ENCODE measurements at places on chromosomes 7 and 10.
A peak's percentile ranks its signal among the peaks of the same experiment; 100 is the strongest.

- DNase-seq = no peak
Observed at GRCh38 chr7:45359776-45360175, 202.2 kb downstream of the RAMP3 start.

GRCh38 chr10:122544493-122544892, 16.1 kb upstream of the DMBT1 start:
- no peak for DNase-seq

DNA sequence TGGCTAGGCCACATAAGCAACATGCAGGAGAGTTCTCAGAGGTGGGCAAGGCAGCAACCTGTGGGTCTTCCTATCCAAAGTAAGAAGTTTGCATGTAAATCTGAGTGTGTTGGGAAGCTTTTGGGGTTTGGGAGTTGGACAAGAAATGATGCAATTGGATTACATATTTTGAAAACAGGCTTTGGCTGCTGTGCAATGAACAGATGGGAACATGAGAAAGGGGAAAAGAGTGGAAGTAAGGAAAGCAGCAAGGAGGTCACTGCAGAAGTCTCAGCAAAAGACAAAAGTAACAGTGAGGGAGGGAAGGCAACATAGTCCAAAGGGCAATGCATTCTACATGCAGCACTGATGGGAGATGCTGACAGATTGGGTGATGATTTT, 61.1 kb upstream of the C10orf90 start:
- DNase-seq = no peak

- peak; percentile 40 for DNase-seq
Observed at GRCh38 chr7:113015034-113015645, 71.5 kb downstream of the GPR85 start.

DNA sequence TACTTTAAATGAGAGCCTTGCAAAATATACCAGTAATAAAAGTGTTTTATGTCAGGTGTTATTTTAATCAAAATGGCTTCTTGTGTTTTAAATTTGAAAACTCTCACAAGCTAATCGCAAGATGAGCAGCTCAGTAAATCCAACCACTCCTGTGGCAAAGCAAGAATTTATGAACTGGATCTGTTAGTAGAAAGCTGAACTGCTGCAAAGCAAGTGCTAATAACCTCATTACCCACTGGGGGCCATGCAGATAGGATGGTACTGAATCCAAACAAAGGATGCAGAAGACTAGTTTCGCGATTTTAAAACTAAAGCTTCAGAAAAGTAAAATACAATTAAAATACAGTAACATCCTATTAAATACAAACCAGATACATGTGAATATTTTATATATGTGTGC, 468.0 kb downstream of the PARD3 start:
- no peak for DNase-seq

DNA sequence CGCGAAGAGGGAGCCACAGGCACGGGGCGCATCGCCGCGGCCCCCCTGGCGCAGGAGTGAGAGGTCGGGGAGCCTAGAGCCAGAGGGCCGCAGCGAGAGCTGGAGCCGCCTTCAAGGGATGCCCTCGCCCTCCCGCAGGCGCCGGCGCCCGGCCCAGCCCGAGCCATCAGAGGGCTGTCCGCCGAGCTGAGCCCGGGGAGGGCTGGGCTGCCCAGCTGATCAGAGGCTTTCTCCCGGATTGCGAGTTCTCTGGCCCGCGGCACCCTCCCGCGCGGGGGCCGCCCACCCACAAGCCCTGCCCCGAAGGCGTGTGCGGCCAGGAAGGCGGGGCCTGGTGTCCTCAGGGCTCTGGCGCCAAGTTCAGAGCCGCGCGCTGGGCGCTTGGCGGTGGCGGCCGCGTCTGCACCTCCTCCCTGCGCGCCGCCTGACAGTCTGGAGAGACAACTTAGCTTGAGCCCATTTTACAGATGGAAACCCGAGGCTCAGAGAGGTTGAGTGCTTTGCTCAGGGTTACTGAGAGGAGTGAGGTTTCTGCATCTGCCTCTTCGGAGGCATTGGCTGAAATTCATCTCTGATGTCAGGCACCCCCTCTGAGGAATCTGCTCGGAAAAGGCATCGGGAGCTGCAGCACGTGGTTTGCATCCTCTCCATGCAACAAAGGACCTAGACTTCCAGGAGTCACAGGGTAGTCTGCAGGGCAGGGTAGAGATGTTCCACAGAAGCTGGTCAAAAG, 3.8 kb upstream of the ANTXRL start:
- DNase-seq = peak; percentile 72

DNA sequence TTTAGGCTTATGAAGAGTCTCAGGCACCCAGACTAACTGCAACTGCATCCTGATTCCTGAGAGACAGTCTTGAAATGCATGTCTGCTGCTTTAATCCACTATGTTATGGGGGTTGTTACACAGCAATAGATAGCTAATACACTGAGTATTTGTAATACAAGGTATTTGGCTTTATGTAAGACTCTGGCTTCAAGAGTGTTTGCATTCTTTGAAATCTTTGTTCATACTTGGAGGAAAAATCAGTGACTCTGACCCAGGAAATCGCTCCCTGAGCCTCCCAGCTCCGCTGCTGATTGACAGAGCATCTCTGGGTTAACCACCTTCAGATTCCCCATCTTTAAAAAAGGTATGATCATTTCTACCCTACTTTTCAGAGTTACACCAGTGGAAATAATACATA, 133.9 kb downstream of the MTPAP start:
- peak; percentile 46 for DNase-seq

- peak; percentile 95 for DNase-seq
Observed at GRCh38 chr10:986881-987619, 1.2 kb upstream of the GTPBP4 start.

DNA sequence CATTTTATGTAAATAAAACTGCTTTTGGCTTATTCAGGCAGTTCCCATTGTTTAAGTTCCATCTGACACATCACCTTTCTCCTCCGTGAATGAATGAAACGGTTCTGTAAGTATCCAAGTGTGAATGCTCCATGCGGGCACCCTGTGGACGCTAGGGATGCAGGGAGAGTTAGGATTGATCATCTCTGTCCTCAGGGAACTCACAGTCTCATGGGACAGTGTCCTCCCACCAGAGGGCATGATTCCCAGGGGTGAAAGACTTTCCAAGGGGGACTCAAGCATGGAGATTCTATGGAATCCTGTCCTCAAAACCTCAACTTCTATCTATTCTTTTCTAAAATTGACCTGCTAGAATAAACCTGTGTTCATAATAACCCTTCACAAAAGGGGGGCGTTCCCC, 98.8 kb downstream of the HECW1 start:
- DNase-seq = no peak

GRCh38 chr7:130395421-130395820, 15.1 kb downstream of the CPA1 start:
- DNase-seq = no peak

GRCh38 chr7:29811586-29811985, 5.3 kb downstream of the WIPF3 start:
- DNase-seq = no peak

GRCh38 chr7:106075937-106076336, 36.2 kb downstream of the SYPL1 start:
- no peak for DNase-seq

GRCh38 chr7:4181446-4181845, 500.6 kb upstream of the FOXK1 start:
- no peak for DNase-seq

- DNase-seq = no peak
Observed at GRCh38 chr10:74871595-74872382, 45.4 kb downstream of the KAT6B start.

Data from fibroblast of skin of back (primary cell).